ENCODE measurements at places on chromosomes 16 and 17.

DNA sequence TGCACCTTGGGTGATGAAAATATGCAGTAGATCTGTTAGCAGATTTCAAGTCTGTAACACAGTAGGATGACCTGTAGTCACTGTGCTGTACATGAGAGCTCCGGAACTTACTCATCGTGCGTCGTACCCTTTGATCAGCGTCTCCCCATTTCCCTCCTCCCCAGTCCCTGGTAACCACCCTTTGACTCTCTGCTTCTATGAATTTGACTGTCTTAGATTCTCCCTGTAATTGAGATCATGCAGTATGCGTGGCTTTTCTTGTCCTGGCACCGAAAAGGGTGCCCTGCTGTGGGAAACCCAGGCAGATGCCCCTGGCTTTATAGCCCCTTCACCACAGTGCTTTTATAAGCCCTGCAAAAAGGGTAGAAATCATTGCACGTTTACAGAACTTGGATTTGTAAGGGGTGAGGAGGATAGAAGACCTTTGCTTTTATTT lies 20.5 kb downstream of the CLEC16A start:
- no peak for DNase-seq

- no peak for DNase-seq
These were observed 7.3 kb downstream of the CTRL start for GRCh38 chr16:67924140-67924906.

- no peak for DNase-seq
These were observed 34.4 kb upstream of the USP7 start for GRCh38 chr16:8998108-8998507.

GRCh38 chr17:52170963-52171572 lies 12.6 kb upstream of the CA10 start:
- peak; percentile 66 for DNase-seq

DNA sequence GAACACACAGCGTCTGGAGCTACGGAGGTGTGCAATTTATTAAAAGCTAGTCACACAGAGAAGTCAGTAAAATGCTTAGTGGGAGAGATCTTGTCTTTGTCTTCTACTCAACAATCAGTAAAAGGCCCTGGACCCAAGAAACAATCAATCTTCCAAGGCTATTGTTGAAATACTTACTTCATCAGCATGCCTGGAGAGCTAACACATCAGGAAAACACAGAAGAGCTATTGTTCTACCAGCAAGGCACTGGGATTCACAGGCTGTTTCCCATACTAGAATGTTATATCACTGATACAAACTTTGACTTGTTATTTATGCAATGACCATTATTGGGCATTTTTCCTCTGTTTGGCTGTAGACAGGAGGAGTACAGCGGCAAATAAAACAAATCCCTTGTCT lies 247.8 kb upstream of the ERCC4 start:
- no peak for DNase-seq

- DNase-seq = no peak
These were observed 91.4 kb upstream of the FA2H start for GRCh38 chr16:74865922-74866598.

All from glutamatergic neuron (in vitro differentiated cells).